ENCODE measurements at places on chromosomes 12 and 14. TPM values are rescaled to one million over a fixed set of nuclear protein-coding genes. Genes with fewer than 3 reads are reported as not detected.

DNA sequence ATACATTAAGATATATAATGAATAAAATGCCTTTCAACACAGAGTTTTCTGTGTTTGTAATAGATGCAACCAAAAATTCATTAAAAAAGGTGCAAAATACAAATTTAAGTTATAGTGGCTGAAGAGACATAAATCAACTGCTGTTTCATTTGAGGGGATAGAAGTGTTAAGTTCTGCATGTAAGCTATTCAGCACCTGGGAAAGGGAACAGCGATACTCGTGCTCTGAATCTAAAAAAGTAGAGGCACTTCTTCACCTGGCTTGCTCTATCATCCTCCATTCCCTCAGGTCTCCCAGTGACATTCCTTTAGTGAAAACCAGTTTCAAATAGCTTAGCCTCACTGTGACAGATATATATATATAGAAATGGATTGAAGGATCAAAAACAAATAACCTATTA lies 222.6 kb downstream of the ACSS3 start:
- H3K36me3 ChIP-seq: no peaks in the 10 kb centered on the region
- no peak for DNase-seq
- no peaks in the 10 kb centered on the region for H3K4me1 ChIP-seq
- H3K27me3 ChIP-seq: no peaks in the 10 kb centered on the region

DNA sequence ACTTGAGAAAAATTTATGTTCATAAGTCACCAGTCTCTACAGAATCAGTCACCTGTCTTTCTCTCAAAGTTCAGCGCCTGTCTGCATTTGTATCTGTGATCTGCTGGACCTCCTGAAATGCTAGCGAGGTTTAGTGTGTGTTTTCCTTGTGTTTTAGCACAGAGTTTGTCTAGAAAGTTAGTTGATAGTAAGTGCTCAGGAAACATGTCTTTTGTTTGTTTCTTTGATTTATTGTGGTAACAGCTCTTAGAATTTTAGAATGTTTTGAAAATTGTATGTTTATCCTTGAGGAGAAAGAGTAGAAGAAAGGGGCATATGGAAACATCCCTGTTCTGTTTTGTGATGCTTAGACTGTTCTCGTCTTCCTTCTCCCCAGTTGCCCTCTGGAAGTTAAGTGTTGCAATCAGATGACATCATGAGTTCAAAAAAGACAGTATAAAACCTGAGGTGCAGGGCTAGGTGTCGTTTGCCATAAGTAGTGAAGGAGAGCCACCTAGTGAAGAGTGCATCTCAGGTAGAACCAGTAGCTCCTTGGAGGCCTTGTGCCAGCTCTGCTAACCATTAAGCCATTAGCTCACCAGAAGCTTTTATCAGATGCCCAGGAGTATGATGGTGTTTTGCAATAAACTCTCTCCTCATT lies 44.8 kb downstream of the FBXW8 start:
- no peak overlapping the region for H3K4me3 ChIP-seq
- DNase-seq: peak; percentile 63
- no peaks in the 10 kb centered on the region for H3K36me3 ChIP-seq
- no peak overlapping the region for H3K27ac ChIP-seq
- H3K4me1 ChIP-seq: no peaks in the 10 kb centered on the region

DNA sequence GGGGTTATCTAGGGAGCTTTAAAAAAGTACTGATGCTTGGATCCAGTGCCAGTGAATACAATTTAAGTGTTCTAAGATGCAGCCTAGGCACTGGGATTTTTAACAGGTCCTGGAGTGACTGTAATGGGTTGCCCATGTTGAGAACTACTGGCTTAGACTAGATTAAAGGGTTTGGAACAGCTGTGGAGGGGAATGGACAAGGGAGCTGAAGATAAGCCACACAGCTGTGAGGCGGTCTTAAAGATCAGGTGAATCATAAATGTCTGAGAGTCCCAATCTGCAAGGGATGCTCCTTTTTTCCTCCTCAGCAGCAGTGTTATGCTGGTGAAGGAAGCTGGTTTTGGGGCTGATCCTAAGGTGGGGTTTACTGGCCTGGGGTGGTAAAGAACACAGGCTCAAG lies 35.5 kb upstream of the FRMD6 start:
- peaks cover 27% of the 10 kb centered on the region for H3K4me1 ChIP-seq
- no peaks in the 10 kb centered on the region for H3K27me3 ChIP-seq
- no peaks in the 10 kb centered on the region for H3K36me3 ChIP-seq
- H3K27ac ChIP-seq: peak overlapping the region; percentile 31
- no peak overlapping the region for H3K4me3 ChIP-seq
- no peak for DNase-seq

DNA sequence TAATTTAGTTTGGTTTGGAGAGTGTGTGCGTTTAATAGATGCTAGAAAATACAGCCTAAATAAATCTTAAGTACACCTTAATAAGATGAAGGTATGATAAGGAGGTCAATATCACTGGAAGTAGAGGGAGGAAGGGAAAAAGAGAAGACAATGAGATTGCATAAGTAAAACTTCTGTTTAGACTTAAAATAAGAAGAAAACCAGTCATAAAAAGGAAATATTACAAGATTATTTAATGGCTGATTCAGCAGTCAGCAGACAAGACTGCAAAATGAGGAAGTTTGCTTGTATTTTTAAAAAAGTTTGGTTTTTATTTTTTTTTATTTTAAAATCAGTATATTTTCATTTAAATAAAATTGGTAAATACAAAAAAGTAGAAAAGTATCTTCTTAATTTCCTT lies 3.2 kb downstream of the SLC38A6 start:
- no peaks in the 10 kb centered on the region for H3K36me3 ChIP-seq
- H3K27ac ChIP-seq: no peak overlapping the region
- DNase-seq: no peak

DNA sequence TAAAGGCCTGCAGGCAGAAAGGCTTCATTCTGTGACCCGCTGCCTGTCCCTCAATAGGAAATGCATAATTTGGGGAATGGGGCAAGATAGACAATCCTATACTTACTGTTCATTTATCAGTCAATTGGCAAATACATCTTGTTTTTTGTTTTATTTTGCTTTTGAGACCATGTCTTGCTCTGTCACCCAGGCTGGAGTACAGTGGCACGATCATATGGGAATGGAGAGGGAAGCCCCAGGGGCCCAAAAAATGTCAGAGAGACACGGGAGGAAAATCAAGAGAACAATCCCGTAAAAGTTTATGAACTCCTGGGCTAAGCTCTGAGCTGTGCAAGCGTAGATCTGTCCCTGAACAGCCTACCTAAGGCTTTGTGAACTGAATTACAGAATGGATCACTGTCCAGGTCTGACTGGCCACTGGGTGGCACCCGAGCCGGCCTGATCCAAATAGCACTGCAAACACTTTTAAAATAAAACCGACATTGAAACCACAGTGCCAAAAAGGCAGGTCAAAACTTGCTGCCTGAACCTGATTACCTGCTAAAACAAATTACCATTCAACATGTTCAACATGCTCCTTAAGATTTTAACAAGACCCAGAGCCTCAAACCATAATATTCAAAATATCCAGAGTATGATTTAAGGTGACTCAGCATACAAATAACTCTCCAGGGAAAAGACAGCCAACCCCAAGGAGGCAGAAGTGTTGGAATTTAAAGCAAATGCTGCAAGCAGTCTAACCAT lies 11.8 kb downstream of the COPS7A start:
- no peaks in the 10 kb centered on the region for H3K27me3 ChIP-seq
- peak overlapping the region; percentile 24 for H3K27ac ChIP-seq
- H3K4me3 ChIP-seq: no peak overlapping the region
- no peaks in the 10 kb centered on the region for H3K36me3 ChIP-seq

GRCh38 chr12:111573476-111573875 lies 25.6 kb downstream of the ATXN2 start:
- H3K27me3 ChIP-seq: no peaks in the 10 kb centered on the region
- no peak overlapping the region for H3K27ac ChIP-seq
- no peaks in the 10 kb centered on the region for H3K36me3 ChIP-seq
- peaks cover 47% of the 10 kb centered on the region for H3K4me1 ChIP-seq

- H3K4me3 ChIP-seq: no peak within 1 kb of the TSS
- no peak for DNase-seq
- no peaks in the 10 kb centered on the region for H3K27me3 ChIP-seq
- no peaks in the 10 kb centered on the region for H3K36me3 ChIP-seq
- no peaks in the 10 kb centered on the region for H3K4me1 ChIP-seq
- H3K27ac ChIP-seq: no peak within 1 kb of the TSS
These were observed at the start of gene GLT1D1 for GRCh38 chr12:128852885-128853599. GLT1D1 (plus strand) TSS chr12:128853478; CDS start chr12:128853582, 104 bp downstream.

- no peak overlapping the region for H3K27ac ChIP-seq
- H3K27me3 ChIP-seq: no peaks in the 10 kb centered on the region
- DNase-seq: no peak
- H3K4me1 ChIP-seq: no peaks in the 10 kb centered on the region
These were observed 232.6 kb downstream of the EFCAB11 start for GRCh38 chr14:89721956-89722355.

MYF6 gene
- not detected for total RNA-seq

GRCh38 chr12:125187780-125188741 lies 122.8 kb downstream of the AACS start:
- H3K4me1 ChIP-seq: no peaks in the 10 kb centered on the region
- H3K27me3 ChIP-seq: peaks cover 6% of the 10 kb centered on the region
- no peaks in the 10 kb centered on the region for H3K36me3 ChIP-seq
- H3K27ac ChIP-seq: no peak overlapping the region
- DNase-seq: no peak
- H3K4me3 ChIP-seq: no peak overlapping the region

GRCh38 chr12:13176256-13176655 lies 20.3 kb upstream of the EMP1 start:
- no peak for DNase-seq
- no peak overlapping the region for H3K27ac ChIP-seq
- no peaks in the 10 kb centered on the region for H3K36me3 ChIP-seq
- H3K27me3 ChIP-seq: no peaks in the 10 kb centered on the region
- no peak overlapping the region for H3K4me3 ChIP-seq

- peaks cover 2% of the 10 kb centered on the region for H3K27me3 ChIP-seq
- no peak for DNase-seq
- H3K27ac ChIP-seq: no peak overlapping the region
- no peak overlapping the region for H3K4me3 ChIP-seq
- H3K4me1 ChIP-seq: no peaks in the 10 kb centered on the region
These were observed 140.6 kb downstream of the ETNK1 start for GRCh38 chr12:22765421-22766130.

DNA sequence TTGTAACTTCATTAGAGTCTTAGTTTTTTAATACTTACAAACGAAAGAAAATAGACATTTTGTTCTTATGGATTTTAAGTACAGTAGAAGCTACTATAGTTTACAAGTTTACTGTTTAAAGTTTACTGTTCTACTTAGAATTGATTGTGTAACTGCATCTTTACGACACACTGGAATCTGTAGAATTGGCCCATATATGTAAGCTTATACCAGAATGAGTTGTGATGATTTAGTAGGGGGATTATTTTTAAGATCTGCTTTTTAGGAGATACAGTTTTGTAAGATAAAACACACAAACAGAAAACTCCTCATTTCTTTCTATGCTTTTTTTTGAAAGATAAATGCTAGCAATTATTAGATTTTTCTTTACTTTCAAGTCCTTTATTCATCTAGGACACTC lies 30.2 kb upstream of the NAV3 start:
- no peak overlapping the region for H3K27ac ChIP-seq
- H3K4me1 ChIP-seq: no peaks in the 10 kb centered on the region

DNA sequence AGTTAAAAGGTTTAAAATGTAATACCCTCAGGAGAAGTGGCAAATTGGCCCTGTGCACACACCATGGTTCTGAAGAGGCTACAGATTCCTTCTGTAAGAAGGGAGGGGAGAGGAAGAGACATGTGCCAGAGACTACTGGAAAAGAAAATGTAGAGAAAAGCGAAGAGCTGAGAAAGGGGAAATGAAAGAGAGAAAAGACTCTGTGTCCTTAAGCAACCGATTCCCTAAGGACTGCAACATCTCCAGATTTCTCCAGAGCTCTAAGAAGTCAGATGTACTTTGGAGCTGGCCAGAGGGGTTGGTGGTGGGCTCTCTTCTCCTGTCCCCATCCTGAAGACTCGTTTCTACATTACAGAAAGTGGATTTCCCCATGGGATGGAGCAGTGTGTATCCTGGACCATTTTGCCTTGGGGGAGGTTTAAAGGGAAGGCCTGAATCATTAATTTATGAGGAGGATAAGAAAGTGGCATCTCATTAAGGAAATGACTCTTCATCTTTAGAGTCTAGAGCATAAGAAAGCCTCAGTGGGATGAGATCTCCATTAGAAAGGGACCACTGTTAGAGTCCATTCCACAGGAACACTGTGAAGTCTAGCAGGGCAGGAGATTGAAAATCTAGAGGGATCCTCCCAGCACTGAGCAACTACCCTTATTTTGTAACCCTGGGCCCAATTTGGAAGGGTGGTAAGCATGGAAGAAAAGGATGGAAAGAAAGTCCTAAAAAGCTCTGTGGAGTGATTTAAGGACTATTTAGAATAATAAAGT lies 45.5 kb upstream of the FUT8 start:
- no peaks in the 10 kb centered on the region for H3K27me3 ChIP-seq
- no peak overlapping the region for H3K4me3 ChIP-seq
- no peak for DNase-seq
- peaks cover 7% of the 10 kb centered on the region for H3K4me1 ChIP-seq
- H3K36me3 ChIP-seq: no peaks in the 10 kb centered on the region

OVCH1 gene
- not detected for total RNA-seq

PLA2G1B gene
- not detected for total RNA-seq

DNA sequence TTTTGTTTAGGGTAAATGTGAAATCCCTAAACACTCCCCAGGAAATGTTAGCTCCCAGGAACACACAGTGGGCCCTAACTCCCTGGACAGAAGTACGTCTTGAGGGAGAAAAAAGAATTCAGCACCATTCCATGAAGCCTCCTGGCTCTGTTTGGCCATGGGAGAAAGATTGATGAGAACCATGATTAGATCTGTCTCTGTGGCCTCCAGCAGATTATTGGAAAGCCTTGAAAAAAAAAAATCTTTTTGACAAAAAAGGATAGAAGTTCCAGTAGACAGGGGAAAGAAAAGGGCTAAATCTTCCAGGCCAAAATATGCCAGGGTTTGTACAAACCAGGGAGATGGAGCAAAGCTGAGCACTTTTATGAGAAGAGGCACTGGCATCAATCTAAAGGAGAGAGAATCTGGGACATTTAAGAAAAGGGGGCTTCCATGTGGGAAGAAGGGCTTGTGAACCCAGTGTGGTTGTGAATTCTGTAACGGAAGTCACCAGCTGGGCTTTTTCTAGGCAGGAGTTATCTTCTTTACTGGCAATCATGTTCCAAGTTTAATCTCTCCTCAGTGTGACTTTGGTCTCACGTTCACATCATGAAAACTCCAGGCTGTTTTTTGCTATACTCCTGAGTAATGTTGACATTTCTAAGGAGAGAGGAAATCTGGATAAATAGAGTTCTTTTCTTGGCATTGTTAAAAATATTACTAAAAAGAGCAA lies 426.7 kb downstream of the RAD51B start:
- H3K27ac ChIP-seq: peak overlapping the region; percentile 93
- no peaks in the 10 kb centered on the region for H3K27me3 ChIP-seq
- no peak overlapping the region for H3K4me3 ChIP-seq
- H3K36me3 ChIP-seq: no peaks in the 10 kb centered on the region

GRCh38 chr12:108162207-108162606 lies 33.1 kb downstream of the WSCD2 start:
- no peak for DNase-seq
- no peaks in the 10 kb centered on the region for H3K27me3 ChIP-seq
- H3K4me1 ChIP-seq: no peaks in the 10 kb centered on the region
- no peak overlapping the region for H3K4me3 ChIP-seq
- no peaks in the 10 kb centered on the region for H3K36me3 ChIP-seq

Measured in Caco-2 (cell line).